ENCODE measurements at places on chromosomes 6 and 20.

GRCh38 chr20:20317195-20317594, 50.7 kb upstream of the INSM1 start:
- H3K36me3 ChIP-seq = no peaks in the 10 kb centered on the region
- H3K4me3 ChIP-seq = no peak overlapping the region
- no peaks in the 10 kb centered on the region for H3K4me1 ChIP-seq

- H3K27ac ChIP-seq = no peak overlapping the region
- DNase-seq = no peak
- no peaks in the 10 kb centered on the region for H3K36me3 ChIP-seq
- no peaks in the 10 kb centered on the region for H3K27me3 ChIP-seq
- H3K4me3 ChIP-seq = no peak overlapping the region
Observed at GRCh38 chr6:96212066-96212465, 196.3 kb downstream of the FUT9 start.

- no peak for DNase-seq
- H3K36me3 ChIP-seq = no peaks in the 10 kb centered on the region
- H3K27ac ChIP-seq = no peak overlapping the region
- H3K4me1 ChIP-seq = no peaks in the 10 kb centered on the region
- no peaks in the 10 kb centered on the region for H3K27me3 ChIP-seq
Observed at GRCh38 chr6:63839485-63839884, 203.9 kb downstream of the PHF3 start.

DNA sequence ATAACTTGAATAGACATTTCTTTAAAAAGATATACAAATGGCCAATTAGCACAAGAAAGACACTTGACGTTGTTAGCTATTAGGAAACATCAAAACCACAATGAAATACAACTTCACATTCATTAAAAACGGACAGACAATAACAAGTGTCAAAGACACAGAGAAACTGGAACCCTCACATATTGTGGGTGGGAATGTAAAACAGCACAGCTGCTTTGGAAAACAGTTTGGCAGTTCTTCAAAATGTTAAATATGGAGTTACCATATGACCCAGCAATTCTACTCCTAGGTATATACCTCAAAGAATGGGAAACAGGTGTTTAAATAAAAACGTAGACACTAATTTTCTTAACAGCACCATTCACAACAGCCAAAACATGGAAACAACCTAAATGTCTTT, 100.5 kb upstream of the SLC22A23 start:
- H3K4me1 ChIP-seq = no peaks in the 10 kb centered on the region
- no peaks in the 10 kb centered on the region for H3K27me3 ChIP-seq
- no peak overlapping the region for H3K4me3 ChIP-seq

DNA sequence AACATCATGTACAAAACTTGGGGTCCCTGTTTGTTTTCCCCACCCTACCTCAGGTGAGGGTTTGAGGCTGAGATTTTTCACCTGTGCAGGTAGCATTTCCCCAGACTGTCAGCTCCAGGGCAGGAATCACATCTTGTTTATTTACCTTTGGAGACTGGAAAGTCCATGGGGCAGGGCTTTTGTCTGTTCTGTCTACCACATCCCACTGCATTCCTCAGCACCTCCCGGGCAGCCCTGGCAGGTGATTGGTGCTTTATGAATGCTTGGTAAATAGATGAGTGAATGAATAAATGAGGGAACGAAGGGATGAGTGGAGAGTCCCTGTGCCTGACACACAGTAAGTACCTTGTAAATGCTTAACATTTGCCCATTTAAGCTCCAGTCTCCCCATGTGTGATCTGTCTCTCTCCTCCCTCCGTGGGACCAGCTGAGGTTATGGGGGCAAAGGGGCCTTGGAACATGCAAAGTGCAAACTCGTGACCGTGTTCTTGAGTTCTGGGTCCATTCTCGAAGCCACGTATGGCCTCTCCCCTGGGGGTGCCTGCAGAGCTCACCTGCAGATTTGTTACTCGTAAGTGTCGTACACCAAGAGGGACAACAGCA, 69.7 kb upstream of the PMEPA1 start:
- no peak overlapping the region for H3K4me3 ChIP-seq
- no peaks in the 10 kb centered on the region for H3K36me3 ChIP-seq
- H3K27ac ChIP-seq = no peak overlapping the region
- no peaks in the 10 kb centered on the region for H3K27me3 ChIP-seq
- no peak for DNase-seq
- no peaks in the 10 kb centered on the region for H3K4me1 ChIP-seq

DNA sequence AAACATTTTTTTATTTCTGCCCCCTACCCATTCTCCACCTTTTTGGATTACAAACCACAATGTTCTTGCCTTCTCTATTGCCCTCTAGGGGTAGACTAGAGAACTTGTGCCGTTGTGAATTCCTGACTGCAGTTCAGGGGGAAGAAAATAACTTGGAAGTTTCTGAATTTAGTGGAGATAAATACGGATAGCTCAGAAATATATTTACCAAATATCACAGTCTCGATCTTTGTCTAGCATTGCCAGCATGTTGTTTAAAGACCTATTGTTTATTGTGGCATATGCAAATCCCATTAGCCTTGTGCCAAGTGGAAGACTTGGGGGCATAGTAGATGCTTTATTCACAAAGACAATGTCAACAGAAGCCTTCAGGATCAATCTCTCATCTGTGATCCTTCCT, 154.1 kb upstream of the MMS22L start:
- no peak for DNase-seq
- no peak overlapping the region for H3K27ac ChIP-seq
- H3K4me3 ChIP-seq = no peak overlapping the region

GRCh38 chr6:155958550-155958949, 502.9 kb upstream of the NOX3 start:
- H3K27me3 ChIP-seq = no peaks in the 10 kb centered on the region
- no peak overlapping the region for H3K4me3 ChIP-seq
- no peak overlapping the region for H3K27ac ChIP-seq
- DNase-seq = no peak
- H3K36me3 ChIP-seq = no peaks in the 10 kb centered on the region

- no peaks in the 10 kb centered on the region for H3K4me1 ChIP-seq
- no peaks in the 10 kb centered on the region for H3K27me3 ChIP-seq
- no peak overlapping the region for H3K27ac ChIP-seq
- no peak for DNase-seq
Observed at GRCh38 chr6:16885411-16886160, 124.3 kb upstream of the ATXN1 start.

All from kidney (tissue), 22 donors.